Glutamatergic neuron (in vitro differentiated cells): ENCODE measurements at places on chromosomes 1 and 21.

- no peak for DNase-seq
Observed at GRCh38 chr1:219808790-219809189, 119.6 kb downstream of the SLC30A10 start.

DNA sequence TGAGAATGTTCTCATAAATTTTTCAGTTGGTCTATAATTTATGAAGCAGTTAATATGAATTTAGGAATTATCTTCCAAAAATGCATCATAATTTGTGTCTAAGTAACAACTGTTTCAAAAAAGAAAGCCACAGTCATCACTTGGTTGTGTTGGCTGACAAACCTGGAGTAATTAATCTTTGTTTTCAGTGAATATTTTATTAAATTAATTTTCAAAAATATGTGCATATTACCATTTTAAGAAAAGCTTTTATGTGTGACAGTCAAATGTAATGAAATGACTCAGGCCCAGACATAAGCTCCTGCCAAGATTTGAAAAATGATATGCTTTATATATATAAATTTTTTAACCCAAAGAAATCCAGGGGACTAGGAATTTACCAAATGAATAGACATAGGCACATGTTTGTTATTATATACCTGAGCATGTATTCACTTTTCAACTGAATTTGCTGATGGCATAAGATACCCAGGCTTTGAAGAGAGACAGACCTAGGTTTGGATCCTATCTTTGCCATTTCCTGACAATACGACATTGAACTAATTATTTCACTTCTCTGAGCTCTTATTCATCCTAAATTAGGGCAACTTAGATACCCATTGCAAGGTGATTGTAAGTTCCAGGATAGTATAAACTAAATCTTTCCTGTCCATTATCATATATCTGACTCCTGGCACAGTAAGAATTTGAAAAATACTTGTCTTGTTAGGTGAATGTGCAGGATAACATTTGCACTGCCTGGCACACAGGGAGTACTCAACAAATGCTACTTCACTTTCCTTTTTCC is 729.5 kb upstream of the ADGRL2 start:
- no peak for DNase-seq

DNA sequence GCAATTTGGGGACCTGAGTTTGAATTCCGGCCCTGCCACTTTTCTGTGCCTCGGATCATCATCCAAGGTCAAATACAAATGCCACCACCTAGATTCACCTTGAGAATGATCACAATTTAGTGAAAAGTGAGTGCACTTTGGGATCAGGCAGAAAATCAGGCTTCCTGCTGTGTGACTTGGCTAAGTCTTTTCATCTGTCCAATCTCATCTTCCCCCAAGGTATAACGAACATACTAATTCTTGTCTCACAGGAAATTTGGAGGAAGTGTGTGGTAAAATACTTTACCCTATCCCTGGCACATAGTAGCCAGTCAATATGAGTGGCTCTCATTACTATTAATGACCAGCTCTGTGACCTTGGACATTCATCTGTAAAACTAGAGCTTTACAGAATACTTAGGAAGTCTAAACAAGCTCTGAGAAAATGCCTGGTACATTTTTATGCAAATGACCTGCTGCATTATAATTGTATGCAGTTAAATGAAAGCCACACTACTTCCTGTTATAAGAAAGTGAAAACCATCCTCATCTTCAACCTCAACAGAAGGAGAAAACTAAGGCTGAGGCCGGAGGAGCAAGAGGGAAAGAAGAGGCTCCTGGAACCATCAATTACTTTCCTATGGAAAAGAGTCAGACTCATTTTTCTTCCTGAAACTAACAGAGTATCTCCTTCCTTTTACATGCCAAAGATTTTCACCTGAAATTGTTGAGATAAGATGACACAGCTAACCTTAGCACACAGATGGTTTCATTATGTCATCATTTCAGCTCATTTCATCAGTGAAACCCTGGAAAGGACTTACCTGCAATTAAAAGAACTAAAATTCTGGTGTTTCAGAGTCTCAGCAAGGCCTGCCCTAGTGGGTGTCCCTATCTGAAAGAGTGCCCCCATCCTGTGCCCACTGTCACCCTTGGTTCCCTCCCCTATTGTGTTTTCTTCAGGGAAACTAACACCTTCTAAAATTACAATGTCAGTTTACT is 32.6 kb upstream of the RGS8 start:
- DNase-seq: no peak

DNA sequence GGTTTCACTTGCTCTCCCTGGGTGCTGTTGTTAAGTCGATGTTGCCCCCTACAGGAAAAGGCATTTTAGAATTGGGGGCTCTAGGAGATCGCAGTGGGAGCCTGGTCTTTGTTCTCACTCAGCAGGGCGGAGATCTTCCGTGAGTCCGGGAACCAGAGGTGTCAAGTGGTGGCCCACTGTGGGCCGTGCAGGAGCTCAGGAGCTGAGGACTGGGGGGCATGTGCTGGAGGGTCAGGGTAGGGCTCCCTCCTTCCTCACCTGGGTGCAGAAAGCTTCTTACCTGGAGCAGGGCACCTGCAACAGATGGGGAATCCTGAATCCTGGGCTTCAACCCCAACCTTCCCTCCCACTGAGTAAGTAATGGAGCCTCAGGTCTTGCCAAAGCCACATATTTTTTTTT is 392.7 kb downstream of the NPHP4 start:
- DNase-seq: no peak

GRCh38 chr1:24022581-24023361 is 42.6 kb upstream of the SRSF10 start:
- DNase-seq: no peak

DNA sequence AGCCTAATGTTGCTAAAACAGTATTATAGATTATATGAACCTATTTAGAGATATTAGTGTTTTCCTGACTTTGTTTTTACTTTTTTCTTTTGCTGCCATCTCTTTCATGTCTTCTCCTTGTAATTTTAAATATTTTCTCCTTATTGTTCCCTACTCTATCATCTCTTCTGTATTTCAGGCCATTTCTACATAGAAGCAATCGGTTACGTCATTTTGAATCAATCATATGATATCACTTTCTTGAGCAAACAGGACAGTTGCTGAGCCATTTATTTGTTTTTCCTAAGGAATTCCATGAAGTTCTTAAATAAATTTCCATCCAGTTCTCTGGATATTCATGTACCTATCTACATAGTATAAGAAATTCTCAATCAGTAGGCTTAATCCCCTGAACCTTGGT is 287.2 kb downstream of the NUF2 start:
- no peak for DNase-seq

- DNase-seq: no peak
Observed at GRCh38 chr1:159943908-159944622, 1.3 kb downstream of the IGSF9 start.

GRCh38 chr1:164638492-164639202 is 79.7 kb downstream of the PBX1 start:
- DNase-seq: no peak
